ENCODE measurements at places on chromosomes 3 and 15.

GRCh38 chr3:102614585-102614984 is 179.8 kb downstream of the ZPLD1 start:
- DNase-seq, result no peak

DNA sequence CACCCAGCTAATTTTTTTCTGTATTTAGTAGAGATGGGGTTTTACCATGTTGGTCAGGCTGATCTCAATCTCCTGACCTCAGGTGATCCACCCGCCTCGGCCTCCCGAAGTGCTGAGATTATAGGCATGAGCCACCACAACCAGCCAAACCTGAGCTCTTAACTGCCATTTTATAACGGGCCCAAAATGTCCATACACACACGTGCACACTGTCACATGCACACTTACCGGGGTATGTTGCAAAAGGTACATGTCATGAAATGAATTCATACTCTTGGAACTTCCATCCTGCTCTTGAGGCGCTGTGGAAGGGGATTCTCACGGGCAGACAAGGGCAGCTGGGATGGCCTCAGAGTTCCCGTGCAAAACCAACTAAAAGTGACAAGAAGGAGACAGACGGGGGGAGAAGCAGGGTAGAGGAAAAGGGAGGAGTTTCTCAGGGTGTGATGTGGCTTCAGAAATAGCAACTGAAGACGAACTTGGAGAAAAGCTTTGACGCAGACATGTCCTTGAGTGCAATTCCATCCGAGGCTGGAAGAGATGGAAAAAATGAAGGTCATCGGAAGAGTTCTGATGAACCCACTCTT is 110.9 kb downstream of the BDH1 start:
- DNase-seq, result no peak

- no peak for DNase-seq
These were observed 38.7 kb upstream of the ZNF385D start for GRCh38 chr3:21789730-21790129.

GRCh38 chr15:58564981-58565380 is 133.2 kb downstream of the LIPC start:
- DNase-seq, result no peak

DNA sequence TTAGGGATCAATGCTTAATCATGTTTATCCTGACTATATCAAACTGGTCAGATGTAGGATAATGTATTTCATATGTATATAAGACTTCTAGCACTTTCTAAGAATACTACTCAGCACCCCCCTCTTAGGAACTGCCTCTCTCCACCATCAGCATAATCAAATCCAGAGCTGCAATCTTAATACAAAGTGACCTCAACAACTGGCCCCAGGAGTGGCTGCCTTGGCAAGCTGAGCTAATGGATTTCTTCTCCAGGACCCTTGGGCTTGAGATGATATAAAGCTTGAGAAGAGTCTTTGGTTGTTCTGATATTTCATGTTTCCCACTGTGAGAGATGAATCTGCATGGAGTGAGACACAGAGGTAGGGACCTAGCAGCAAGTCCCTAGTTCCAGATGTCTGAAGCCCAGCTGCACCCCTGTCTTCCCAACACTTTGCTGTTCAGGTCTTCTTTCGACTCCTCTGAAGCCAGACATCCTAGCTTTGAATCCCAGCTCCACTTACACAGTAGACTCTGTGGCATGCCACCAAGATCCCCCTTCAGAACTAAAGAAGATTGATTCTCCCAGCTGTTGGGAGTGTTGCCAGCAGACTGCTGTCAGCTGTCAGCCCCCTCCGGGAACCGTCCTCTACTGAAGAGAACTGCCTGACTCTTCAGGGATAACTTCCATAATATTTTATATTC is 309.3 kb upstream of the UBE2E2 start:
- no peak for DNase-seq

GRCh38 chr3:160842021-160843005 is 86.3 kb downstream of the PPM1L start:
- no peak for DNase-seq

DNA sequence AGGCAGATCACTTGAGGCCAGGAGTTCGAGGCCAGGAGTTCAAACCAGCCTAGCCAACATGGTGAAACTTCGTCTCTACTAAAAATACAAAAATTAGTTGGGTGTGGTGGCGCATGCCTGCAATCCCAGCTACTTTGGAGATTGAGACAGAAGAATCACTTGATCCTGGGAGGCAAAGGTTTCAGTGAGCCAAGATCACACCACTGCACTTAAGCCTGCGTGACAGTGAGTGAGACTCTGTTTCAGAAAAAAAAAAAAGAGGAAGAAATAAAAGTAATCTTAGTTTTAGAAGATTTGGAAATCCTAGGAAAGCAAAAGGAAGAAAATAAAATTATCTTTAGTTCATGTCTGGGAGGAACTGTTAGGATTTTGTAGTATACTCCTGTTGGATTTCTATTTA is 77.2 kb downstream of the IL12A start:
- no peak for DNase-seq

DNA sequence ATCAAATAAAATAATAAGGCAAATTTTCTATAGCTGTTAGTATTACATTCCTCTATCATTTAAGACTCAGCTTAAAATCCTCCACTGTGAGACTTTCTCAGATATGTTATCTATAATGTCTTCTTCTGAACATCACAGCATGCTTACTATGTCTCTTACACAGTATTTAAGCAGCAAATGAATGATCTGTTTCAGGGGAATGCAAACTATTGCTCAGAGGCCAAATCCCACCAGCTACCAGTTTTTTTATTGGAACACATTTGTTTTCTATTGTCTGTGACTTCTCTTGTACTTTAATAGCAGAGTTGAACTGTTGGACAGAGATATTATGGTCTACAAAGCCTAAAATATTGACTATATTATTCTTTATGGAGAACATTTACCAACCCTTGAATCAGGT is 59.6 kb downstream of the C3orf38 start:
- no peak for DNase-seq

DNA sequence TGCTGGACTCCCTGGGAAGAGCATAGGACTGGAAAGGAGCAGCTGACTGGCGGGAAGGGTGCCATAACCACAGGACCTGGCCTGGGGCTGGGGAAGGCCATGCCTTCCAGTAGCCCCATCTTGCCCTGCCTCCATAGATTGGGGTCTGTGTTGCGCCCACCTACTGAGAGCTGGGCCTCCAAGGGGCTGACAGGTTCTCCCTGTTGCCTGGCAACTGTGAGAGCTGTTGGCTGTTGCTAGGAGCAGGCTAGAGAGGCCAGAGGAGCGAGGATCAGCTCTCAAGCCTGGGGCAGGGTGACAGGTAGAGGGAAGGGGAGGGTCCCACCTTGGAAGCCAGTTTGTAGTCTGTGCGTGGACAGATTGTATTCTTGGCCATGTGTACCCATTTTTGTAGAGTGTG is 2.8 kb upstream of the GNAI2 start:
- no peak for DNase-seq

DNA sequence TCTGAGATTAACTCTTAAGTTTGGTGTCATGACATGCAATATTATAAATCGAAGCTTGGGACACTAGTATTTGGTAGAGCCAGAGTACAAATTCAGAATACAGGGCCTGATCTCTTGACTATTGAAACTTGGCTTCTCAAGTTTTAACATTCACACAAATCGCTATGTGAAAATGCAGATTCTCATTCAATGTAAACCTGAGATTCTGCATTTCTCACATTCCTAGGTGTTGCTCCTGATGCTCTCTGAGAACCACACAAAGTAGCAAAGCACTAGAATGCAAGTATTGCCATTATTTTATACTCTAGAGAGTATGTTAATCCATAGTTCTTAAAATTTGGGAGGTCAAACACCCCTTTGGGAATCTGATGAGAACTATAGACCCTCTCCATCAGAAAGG is 47.9 kb downstream of the WDR49 start:
- no peak for DNase-seq

DNA sequence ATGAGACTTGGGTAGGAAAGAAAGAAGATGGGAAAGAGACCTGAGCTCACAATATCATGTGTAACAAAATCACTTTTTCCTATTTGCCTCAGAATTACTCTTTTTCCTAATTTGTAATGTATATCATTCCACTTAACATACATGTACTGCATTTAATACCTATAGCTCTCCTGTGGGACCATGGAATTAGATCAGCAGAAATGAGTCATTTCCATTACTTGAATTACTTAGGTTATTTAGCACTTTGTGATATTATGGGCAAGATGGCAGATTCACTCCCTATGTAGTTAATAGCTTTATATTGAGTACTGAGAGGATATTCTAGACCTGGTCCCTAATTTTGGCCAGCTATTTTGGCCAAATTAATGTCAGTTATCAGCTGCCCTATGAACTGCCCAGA is 70.5 kb downstream of the ZNF609 start:
- DNase-seq, result no peak

DNA sequence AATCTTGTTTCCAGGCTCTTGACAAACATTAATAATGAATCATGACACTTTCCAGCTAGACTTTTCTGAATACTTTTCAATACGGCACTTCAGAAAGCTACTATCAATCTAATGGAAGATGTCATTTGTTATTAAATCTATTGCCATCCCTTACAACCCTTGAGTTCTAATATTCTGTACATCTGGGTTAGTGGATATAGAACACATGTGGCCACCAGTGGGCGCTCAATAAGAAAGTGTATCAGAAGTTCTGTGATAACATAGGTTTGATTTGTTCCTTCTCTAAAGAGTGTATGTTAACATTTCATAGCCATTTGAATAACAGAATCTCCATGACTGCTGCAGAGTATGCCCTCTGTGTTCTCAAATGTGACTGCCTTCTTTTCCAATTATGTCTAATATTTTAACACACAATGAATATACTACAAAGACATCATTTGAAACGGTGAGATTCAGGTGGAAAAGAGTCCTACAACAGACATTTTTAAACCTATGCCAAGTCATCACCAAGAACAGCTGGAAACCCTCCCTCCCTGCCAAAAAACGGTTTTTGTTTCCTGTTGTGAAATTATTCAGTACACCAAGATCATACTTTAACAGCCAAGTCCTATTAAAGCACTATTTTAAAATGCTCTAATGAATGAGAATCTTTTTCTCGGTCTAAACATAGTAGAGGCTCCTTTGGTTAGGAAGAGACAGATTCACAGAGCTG is 22.2 kb downstream of the ALDH1A2 start:
- no peak for DNase-seq

- DNase-seq, result no peak
These were observed 36.0 kb upstream of the GATM start for GRCh38 chr15:45414215-45414885.

Measured in mesenteric fat pad (tissue), 1 donor.